ENCODE measurements at places on chromosomes 3 and 15.

- DNase-seq = no peak
These were observed 236.4 kb downstream of the XXYLT1 start for GRCh38 chr3:195034541-195034940.

DNA sequence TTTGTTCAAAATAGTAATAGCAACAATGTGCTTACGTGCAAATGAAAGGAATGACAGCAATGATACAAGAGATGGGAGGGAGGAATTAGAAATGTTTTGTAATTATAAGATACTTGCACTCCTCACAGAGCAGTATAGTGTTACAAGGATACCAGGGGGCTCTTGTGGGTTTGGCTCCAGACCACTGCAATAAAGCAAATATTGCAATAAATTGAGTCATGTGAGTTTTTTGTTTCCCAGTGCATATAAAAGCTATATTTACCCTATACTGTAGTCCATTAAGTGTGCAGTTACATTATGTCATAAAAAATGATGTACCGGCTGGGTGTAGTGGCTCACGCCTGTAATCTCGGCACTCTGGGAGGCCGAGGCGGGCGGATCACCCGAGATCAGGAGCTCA, 864.3 kb downstream of the NSUN3 start:
- DNase-seq = no peak

- DNase-seq = no peak
These were observed 8.9 kb downstream of the SST start for GRCh38 chr3:187661267-187661666.

DNA sequence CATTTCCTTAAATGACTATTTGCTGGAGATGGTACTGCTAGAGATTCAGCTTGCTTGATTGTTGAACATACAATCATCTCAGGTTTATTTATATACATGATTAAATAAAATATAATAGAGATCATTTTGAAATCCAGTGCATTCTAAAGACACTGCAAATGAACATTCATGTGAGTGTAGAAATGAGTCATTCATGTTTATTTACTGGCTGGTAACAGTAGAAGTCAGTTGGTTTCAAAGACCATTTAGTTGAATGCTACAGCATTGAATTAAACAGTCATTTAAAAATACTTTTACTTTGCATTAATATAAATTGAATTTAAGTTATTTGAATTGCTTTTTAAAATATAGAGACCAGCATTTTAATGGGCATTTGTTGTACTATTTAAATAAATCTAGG, 551.9 kb upstream of the GOLIM4 start:
- no peak for DNase-seq

DNA sequence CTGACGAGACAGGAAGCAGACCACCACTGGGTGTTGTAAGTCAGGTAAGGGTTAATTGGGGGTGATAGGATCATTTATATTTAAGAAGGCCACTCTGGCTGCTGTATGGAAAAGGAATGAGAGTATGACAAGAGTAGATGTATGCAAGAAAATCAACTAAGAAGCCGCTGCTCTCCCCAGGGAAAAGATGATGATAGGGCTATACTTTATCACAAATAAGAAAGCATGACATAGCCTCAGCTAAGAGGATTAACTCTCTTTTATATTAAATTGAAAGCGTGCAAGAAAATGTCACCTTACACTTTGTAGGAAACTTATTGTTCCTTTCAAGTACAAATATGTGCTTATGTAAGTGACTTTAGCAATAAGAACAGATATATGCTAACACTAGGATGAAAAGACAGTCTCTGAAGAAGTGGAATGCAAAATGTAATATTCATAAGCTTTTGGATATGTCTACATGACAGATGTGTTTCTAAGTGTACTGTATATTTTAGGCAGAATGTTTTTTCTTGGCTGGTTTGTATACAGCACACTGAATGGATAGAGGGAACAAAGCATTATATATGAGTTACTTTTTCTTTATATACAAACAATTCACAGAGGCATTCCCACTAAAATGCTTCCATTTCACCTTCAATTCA, 8.7 kb upstream of the NDUFB4 start:
- no peak for DNase-seq

DNA sequence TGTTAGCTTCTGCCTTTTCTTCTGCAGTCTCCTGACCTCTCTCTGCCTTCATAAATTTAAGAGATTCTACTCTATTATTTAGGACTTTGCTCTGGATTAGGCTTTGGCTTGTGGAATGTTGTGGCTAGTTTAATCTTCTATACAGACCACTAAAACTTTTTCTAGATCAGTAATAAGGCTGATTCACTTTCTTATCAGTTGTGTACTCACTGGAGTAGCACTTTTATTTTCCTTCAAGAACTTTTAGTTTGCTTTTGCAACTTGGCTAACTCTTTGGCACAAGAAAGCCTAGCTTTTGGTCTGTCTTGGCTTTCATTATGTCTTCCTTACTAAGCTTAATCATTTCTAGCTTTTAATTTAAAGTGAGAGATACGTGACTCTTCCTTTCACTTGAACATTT, 265.5 kb upstream of the TBC1D5 start:
- no peak for DNase-seq

- no peak for DNase-seq
These were observed 52.6 kb downstream of the CNTN3 start for GRCh38 chr3:74561881-74562280.

- DNase-seq = no peak
These were observed 22.9 kb downstream of the SECISBP2L start for GRCh38 chr15:49023354-49023753.

- DNase-seq = no peak
These were observed 141.5 kb downstream of the PLOD2 start for GRCh38 chr3:146019508-146019907.

DNA sequence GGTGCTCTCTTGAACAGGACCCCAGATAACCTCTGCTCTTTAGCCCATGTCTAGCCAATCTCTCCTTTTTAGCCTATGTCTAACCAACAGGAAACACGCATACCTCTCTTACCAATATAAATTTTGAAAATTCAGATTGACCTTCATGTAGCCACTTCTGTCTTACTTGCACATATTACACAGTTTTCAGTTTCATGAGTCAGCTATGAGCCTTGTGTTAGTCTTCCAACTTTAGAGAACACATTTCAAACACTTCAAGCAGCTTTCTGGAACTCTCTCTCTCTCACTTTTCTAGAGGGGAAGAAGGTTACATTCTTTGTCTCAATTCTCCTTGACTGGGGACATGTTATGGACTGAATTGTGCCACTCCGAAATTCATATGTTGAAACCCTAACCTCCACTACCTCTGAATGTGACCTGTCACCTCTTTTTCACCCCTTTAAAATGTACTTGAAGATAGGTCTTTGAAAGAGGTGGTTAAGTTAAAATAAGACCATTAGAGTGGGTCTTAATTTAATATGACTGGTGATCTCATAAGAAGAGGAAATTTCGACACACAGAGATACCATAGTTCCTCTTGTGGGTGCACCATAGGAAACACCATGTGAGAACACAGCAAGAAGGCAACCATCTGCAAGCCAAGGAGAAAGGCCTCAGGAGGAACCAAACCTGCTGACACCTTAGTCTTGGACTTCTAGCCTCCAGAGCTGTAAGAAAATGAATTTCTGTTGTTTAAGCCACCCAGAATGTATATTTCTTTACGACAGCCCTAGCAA, 480.3 kb upstream of the ALCAM start:
- no peak for DNase-seq

GRCh38 chr3:149585401-149585726, 72.5 kb downstream of the WWTR1 start:
- DNase-seq = no peak

GRCh38 chr3:110344487-110344886, 727.1 kb upstream of the NECTIN3 start:
- no peak for DNase-seq

DNA sequence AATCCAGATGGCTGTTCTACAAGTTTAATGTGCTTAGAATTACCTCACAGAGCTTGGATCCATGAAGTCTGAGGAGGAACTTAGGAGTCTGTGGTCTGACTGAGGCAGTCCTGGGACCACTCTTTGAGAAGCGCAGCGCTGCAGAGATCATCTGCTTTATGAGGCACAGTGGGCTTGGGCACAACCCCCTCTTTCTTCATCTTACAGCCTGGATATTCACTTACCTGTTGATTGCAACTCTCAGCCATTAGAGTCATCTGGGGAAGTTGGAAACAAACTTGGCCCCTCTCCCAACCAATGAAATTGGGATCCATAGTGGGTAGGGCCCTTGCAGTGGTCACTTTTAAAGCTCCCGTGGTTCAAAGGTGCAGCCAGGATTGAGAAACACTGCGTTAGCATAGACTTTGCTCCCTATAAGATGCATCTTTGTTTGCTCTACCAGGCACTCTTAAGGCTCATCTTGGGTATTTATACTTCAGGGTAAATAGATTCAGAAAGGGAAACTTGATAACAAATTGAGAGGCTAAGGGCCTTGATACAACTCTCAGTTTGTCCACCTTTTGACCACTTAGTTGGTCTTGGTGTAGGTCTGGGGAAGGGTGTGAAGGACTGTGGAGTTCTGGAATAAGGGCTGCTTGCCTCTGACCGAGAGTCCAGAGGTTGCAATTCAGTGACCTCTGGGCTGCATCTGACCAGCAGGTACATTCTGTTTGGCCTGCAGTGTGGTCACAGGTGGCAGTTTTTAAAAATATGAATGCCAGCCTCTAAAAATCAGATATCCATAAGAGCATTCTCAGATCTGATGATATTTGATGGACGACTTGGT, 22.8 kb downstream of the FEM1B start:
- DNase-seq = no peak

DNA sequence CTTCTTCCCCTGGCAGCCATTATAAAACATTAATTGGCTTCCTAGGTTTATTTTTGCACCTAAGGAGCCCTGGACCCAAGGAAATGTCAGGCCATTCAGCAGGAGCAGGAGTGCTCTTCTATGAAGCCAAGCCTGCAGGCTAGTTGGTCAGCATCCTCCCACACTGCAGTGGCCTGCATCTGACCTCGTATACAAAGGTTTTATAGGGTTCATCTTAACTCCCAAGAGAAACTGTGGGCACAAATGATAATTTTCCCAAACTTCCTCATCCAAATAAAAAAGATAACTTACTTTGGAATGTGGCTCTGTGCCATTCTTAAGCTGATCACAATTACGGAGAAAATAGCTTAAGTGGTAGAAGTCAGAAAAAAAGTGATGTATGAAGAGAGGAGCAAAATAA, 19.4 kb downstream of the PLSCR1 start:
- no peak for DNase-seq

- no peak for DNase-seq
These were observed 323.3 kb downstream of the CTNNB1 start for GRCh38 chr3:41522612-41523011.

GRCh38 chr15:78768096-78768495, 43.2 kb downstream of the ADAMTS7 start:
- DNase-seq = no peak

- DNase-seq = no peak
These were observed 26.9 kb downstream of the ROBO2 start for GRCh38 chr3:77066829-77067228.

- no peak for DNase-seq
These were observed 338.2 kb upstream of the SLCO3A1 start for GRCh38 chr15:91515188-91515754.

DNA sequence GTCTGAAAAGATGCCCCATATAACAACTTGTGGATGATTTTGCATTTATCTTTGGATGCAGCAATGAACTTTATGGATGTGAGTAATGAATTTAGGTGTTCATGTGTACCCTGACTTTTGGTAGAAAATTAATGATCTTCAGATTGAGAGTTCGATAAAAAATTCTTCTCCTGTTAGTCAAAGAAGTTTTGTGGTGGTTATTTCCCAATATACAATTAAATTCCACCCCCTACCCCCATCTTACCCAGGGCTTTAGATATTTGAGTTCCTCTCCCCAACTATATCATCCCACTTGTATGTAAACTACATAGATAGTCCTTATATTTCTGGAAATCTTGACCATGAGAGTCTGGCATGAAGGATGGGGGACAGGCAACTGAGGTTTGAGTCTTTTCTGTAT, 126.1 kb upstream of the ALDH1A3 start:
- DNase-seq = no peak

- DNase-seq = no peak
These were observed 14.4 kb downstream of the HES1 start for GRCh38 chr3:194150252-194150934.

DNA sequence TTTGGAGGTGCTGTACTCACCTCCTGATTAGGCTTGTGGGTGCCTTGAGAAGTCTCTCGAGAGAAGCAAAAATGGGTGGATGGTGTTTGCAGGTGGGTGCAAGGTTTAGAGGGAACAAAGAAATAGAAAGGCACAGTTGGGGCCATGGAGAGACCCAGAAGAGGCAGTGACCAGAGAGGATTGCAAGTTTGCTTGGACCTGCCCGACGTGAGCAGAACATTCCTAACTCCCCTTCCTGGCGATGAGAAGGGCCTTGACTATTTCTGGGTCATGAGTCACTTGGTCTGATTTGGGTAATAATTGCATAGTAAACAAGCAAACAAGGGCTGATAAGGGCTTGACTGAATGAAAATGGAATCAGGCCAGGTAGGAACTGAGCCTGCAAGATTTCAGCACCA, 7.0 kb upstream of the CTSH start:
- no peak for DNase-seq

DNA sequence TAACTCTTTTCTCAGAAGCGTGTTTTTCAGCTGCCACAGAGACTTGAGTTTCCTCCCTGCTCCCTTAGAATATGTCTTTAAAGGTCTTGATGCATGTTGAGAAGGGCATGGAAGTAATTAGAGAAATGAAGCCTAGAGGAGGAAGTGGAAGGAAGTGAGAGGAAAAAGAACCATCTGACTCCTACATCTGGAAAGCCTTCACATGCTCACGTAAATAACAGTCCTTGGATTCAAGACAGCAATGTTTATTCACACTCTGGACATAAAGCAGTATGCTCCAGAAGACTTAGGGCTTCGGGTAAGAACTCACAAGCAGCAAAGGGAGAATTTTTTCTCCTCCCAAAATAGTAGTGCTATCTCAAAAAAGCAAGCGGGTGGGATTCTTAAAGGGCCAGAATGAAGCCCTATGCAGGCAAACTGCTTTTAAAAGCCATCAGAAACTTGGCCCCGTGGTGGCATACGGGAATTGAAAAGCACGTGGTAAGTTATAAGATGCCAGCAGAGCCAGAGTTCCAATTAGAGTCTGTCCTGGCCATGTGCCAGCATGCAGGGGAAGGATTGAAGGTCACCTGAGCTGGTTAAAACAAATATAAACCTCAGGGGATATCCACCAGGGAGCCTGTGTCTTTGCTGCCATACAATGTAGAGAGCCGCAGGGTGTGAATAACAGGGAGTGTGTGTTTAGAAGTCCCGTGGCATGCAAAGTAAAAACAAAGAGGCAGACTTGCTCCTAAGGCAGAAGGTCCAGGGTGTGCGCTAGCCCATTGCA, 380.8 kb upstream of the NDN start:
- no peak for DNase-seq

DNA sequence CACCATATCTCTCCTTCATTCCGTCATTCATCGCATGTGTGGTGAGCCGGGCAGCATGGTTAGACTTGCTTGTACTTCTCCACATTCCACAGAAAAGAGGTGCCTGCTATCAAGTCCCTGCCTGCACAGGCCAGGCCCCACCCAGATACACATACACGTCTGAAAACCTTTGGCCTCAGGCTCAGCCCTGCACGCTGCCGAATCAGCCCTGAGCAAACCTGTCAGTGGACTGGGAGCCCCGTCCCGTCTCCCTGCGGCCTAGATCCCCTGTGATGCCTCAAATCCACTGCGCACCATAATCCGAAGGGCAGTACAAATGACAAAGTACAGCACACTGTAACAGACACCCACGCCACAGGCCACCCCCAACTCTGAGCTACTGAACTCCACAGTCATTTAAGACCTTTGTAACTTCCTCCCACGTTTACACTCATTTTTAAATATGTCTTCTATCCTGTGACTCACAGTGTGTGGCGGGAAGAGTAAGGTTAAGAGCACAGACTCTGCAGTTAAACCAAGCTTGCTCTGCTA, 67.1 kb downstream of the MB21D2 start:
- DNase-seq = no peak

- no peak for DNase-seq
These were observed 227.7 kb downstream of the ADAMTS17 start for GRCh38 chr15:100114100-100114499.

All from T-helper 22 cell (primary cell).